ENCODE measurements at places on chromosomes 7 and 10.
A peak's percentile ranks its signal among the peaks of the same experiment; 100 is the strongest.

GRCh38 chr7:20132585-20132984 lies 84.6 kb downstream of the MACC1 start:
- no peak for DNase-seq

DNA sequence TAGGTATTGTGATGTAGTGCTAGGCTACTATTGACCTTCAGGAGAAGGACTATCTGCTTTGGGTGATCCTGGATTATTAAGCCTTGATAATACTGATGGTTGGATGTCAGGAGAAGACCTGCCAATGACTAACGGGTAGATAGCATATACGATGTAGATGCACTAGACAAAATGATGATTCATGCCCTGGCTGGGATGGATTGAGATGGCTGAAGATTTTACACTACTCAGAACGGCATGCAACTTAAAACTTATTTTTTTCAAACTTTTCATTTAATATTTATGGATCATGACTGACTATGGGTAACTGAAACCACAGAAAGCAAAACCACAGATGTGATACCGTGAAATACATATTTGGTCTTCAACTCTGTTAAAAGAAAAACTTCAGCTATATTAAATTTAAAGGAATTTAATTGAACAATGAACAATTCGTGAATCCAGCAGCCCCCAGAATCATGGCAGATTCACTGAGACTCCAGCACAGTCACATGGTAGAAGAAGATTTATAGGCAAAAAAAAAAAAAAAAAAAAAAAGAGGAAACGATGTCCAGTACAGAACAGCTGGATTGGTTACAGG lies 124.6 kb upstream of the CDK13 start:
- peak; percentile 3 for DNase-seq

GRCh38 chr10:43069579-43069978 lies 7.3 kb upstream of the RET start:
- DNase-seq, result no peak

DNA sequence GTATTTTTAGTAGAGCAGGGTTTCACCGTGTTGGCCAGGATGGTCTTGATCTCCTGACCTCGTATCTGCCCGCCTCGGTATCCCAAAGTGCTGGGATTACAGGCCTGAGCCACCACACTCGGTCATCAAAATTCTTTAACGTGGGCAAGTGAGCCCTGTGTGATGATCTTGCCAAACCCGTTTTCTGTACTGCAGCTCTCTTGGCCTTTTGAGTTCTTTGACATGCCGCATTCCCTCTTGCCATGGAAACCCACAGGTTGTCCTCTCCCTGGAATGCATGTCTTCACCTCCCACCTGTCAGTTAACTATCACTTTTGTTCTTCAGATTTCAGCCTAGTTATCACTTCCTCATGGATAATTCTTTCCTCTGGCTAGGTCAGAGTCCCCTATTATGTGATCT lies 5.0 kb downstream of the NUP205 start:
- no peak for DNase-seq

- DNase-seq, result no peak
Measured at GRCh38 chr10:123512901-123513775, 153.0 kb upstream of the GPR26 start.

- DNase-seq, result no peak
Measured at GRCh38 chr10:107440741-107441140, 276.2 kb upstream of the SORCS1 start.

GRCh38 chr10:78886129-78886528 lies 182.6 kb upstream of the ZMIZ1 start:
- DNase-seq, result no peak

DNA sequence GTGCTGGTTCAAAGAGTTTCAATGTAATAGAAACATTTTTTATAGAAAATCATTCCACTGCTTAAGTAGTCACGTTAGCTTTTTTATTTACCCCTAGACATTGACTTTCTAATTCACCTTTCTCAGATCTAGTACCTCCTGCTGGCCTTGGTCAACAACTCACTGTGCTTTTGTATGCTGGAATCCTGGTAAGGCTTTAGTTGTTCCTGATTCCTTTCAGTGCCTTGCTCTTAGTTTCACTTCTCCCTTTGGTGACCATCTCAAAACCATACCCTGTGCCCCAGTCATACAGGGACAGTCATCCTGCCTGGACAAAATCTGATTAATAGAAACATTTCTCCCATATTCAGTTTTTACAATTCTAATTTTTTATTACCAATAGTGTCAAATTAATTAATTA lies 130.2 kb downstream of the GPR37 start:
- DNase-seq, result no peak

DNA sequence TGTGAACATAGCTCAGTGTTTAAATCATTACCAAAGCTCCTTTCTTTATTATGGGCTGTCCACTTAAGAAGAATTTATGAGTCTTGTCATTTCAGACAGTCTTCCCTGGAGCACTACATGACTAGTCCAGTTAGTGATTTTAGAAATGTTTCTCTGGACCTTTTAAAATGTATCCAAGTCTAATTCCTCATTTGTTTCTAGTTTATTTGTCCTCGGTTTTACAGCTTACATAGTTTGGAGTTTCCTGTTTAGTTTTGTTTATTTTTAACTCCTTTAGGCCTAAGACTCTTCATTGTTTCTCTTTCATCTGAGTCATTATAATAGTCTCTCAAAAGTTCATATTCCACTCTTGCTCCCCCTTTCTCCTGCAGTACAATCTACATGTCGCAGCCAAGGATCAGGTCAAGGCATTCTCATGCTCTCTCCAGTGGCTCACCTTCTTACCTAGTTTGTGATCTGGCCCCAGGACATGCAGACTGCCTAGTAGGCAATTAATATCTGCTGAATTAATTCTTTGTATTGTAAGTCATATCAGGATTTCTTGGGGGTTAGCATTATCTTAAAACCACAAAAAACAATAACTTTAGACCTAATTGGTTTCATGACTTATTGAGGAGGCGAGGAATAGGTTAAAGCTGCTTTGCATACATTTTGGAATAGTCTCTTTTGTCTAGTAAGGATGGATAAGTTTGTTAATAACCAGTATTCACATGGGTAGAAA lies 93.8 kb downstream of the MAPK8 start:
- no peak for DNase-seq

- DNase-seq, result no peak
Measured at GRCh38 chr7:150570556-150571465, 3.6 kb downstream of the GIMAP4 start.

- DNase-seq, result no peak
Measured at GRCh38 chr7:141710301-141710700, 2.1 kb downstream of the WEE2 start.
